Cardiac muscle cell (in vitro differentiated cells and primary cell): ENCODE measurements at places on chromosomes 1 and 21. TPM values are rescaled to one million over a fixed set of nuclear protein-coding genes. Genes with fewer than 3 reads are reported as not detected.

DNA sequence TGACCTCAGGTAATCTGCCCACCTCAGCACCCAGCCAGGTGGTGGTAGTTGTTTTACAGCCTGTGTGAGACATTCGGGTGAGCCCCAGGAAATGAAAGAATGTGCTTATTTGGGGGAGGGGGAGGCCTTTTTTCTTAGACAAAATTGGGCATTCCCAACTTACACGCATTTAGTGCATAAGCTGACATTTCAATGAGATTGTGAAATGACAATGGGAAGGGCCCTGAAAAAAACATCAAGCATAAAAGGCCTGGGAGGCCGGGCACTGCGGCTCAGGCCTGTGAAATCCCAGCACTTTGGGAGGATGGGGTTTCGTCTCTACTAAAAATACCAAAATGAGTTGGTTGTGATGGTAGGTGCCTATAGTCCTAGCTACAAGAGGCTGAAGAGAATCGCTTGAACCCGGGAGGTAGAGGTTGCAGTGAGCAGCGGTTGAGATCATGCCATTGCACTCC is 5.0 kb downstream of the GAS5 start:
- peak; percentile 34 for DNase-seq

- no peak for DNase-seq
Measured at GRCh38 chr1:7388141-7388487, 383.0 kb upstream of the VAMP3 start.

DNA sequence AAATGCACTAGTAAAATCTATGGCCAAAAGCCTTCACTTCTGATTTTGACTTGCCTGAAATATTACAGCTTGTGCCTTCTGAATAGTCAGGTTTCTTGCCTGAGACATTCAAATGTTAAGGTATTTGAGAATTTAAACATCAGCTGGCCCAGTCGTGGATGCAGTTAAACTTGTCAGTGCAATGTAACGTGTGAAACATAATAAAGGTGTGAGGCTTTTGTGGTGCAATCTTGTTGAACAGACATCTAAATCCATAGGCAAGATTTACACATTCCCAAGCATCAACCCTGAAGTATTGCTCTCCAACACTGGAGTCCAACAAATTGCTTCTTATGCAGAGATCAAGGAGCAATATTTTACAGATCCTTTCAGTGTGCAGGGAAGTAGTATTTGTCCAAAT is 4.4 kb downstream of the CCN1 start:
- DNase-seq, result no peak

- DNase-seq, result no peak
Measured at GRCh38 chr1:54345116-54345515, 61.1 kb downstream of the SSBP3 start.

- DNase-seq, result peak; percentile 42
Measured at GRCh38 chr1:162732566-162733335, 57.8 kb upstream of the HSD17B7 start.

- DNase-seq, result peak; percentile 87
Measured at GRCh38 chr1:182955596-182956588, 2.9 kb upstream of the SHCBP1L start.

- no peak for DNase-seq
Measured at GRCh38 chr1:71651214-71651613, 570.4 kb upstream of the ZRANB2 start.

DNA sequence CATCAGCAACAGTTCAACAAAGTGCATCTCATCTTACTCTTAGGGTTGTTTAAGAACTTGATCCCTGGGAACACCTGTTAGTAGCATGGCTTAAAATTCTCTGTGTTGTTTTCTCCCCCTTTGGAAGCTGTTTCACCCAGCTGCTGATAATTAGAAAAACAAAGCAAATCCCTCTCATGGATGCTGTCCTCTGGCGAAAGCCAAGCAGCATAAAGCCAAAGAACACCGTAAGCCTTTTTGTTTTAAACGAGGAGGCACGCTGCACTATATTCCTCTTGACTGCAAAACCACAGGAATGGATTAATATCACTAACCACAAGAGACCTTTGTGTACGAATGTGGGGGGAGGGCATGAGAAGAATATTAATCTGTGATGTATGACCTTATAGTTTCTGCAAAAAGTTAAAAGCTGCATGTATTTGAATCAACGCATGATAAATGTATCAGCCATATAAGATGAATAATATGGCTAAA is 923.2 kb downstream of the LTN1 start:
- no peak for DNase-seq

GRCh38 chr1:182391362-182392049 is at the start of gene GLUL:
Gene GLUL (minus strand): TSS chr1:182391790. CDS start chr1:182388737, 3,053 bp downstream.
- DNase-seq, result peak; percentile 95

DNA sequence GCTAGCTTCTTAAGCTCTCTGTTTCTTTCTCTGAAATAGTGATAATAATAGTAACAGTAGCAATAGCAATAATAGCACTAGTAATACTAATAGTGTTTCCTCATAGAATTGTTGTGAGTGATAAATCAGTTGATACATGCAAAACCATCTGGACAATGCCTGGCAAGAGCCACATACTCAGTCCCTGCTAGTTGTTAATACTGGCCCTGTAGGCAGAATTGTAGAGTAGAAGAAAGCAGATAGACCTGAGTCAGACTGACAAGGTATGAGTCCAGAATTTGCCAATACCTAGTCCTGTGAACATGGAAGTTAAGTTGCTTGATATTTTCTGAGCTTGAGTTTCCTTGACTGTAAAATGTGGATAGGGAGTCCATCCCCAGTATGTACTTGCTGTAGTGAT is 171.9 kb downstream of the C1orf21 start:
- DNase-seq, result no peak

GRCh38 chr21:44758141-44758561 is 43.5 kb downstream of the UBE2G2 start:
- DNase-seq, result no peak

Gene EXOSC10
- 52.0 and 52.3 TPM in 2 replicates for total RNA-seq

DNA sequence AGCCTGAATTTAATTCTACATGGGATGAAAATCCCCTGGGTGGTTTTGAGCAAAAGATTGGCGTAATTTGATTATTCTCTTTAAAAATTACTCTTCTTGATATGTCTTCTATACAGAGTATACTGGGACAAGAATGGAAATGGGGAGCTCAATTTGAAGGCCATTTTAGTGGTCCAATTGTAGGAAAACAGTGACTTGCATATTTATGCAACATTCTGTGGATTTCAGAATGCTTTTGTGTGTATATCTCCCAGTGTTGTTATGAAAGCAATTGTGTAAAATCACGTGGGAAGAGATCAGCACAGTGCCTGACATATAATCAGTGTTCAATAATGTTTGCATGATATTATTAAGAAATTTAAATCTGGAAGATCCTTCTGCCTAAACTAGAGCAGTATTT is 575.9 kb upstream of the PBX1 start:
- no peak for DNase-seq

Gene UTS2
- not detected in 2 replicates for total RNA-seq

Gene KRTAP12-3
- total RNA-seq, result not detected in 2 replicates
